ENCODE measurements at places on chromosomes 3 and 15. TPM values are rescaled to one million over a fixed set of nuclear protein-coding genes. Genes with fewer than 3 reads are reported as not detected.

CCK gene
- not detected for total RNA-seq

TNFAIP8L3 gene
- 24.5 TPM for total RNA-seq

- DNase-seq = peak; percentile 72
Measured at GRCh38 chr3:119555309-119555735, 4.1 kb downstream of the CD80 start.

- DNase-seq = peak; percentile 31
Measured at GRCh38 chr15:98541519-98541918, 106.8 kb upstream of the IGF1R start.

- no peak for DNase-seq
Measured at GRCh38 chr15:77292969-77293558, 126.8 kb downstream of the PEAK1 start.

ANKDD1A gene
- total RNA-seq = 29.2 TPM

- no peak for DNase-seq
Measured at GRCh38 chr3:197076415-197076814, 46.8 kb upstream of the MELTF start.

DNA sequence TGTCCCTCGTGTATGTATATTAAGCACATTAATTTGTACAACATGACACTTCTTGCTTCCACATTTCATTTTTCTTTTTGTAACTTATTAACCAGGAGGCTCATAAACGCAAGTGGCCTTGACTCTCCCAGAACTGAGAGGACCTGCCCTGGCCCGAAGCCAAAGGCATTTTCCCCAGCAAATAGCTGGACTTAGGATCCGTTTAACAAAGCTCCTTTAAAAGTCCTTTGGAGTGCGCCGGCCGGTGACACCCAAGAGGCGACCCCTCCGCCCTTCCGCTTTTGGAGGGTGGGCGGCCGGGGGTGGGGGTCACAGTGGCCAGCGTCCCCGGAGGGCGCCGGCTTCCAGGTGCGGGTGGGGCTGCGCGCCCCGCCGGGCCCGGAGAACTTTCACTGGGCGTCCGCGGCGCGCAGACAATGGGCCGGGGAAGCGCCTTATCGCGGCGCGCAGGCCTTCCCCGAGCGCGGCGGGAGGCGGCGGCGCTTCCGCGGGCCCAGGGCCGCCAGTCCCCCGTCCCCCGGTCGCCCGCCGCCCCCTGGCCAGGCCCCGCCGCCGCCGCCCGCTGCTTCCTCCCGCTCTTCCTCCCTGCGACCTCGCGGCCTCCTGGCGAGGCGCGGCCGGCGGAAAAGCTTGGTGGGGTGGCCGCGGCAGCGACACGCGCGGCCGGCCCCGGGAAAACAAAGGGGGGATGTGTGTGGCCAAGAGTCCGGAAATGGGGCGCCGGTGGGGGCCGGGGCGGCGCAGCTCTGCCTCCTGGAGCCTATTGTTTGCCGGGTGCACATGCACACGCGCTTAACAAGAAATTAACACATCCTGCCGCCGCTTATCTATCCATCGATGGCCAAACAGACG lies 613.4 kb downstream of the MCTP2 start:
- peak; percentile 88 for DNase-seq

GRCh38 chr3:119413603-119414280 lies 49.7 kb downstream of the TMEM39A start:
- no peak for DNase-seq

- no peak for DNase-seq
Measured at GRCh38 chr3:155629556-155629955, 115.3 kb downstream of the PLCH1 start.

VGLL4 gene
- total RNA-seq = 93.5 TPM

DNA sequence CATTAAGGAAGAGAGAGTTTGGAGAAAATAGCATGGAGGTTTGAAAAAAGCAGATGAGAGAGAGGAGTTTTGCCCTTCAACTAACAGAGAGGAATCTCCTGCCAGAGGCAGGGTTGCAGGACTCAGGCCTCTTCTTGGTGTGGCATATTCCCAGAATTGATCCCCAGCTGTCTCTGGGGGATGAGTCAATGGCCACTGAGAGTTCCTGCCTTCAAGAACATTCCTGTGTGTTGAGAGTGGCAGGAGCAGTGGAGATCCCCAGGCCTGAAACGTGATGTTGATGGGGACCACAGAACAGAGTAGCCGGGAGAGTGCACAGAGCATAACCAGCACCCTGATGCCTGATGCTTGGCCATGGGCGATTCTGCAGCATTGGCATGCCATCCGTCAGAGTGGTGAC lies 348.4 kb upstream of the THBS1 start:
- no peak for DNase-seq

DNA sequence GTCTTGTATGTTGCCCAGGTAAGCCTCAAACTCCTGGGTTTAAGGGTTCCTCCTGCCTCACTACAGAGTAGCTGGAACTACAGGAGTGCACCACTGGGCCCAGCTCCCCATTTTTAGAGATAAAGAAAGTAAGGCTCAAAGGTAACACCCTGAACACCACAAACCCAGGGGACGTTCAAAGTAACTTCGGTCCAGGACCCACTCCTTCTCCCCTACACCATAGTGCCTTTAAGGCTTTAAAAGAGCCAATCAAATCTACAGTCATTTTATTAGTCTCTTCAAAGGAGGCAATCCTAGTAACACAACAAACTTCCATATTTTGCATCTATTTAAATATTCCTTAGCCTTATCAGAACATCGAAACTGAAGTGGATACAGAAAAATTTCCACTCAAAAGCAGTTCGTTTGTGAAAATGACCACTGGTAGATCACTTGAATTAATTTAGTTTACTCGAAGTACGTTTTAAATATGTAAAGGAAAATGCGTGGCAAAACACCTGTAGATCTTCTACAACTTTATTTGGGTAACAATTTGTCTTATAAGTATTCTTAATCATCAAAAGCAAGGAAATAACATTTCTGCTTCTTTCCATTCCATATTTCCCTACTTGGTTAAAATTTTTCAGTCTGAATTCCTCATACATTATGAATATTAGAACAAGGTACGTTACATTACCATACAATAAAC lies 1.8 kb downstream of the STAG1 start:
- DNase-seq = no peak

TMEM207 gene
- not detected for total RNA-seq

- no peak for DNase-seq
Measured at GRCh38 chr3:48185129-48185528, 3.1 kb downstream of the CDC25A start.

DNA sequence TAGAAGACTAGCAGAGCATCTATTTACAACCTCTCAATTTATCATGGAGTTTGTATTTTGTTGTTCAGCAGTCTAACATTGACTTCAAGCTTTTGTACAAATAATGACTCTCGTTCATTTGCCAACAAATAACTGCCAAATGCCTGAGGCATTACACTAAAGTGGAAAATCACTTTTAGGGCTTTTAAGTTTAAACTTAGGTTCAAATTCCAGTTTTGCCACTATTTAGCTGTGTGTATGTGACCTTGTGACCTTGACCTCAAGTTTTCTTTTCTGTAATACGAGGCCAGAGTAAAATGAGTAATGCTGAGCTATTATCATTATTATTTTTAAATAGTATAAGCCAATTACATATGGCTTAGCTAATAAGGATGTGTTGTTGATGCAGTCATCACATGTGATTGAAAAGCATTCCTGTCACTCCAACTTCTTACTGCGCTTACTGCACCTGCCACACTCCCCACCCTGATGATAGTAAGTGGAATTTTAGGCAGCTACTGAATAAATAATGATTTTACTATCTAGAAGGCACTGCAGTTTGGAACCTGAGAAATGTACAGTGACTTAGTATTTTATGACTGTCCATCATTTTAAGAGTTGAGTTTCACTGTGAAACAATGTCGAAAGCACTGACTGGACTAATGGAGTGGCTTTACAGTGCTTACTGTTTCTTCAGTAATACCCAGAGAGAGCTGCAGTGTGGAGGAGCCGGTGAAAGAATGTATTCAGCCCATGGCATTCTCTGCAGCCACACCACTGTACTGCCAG lies 16.3 kb downstream of the ARL8B start:
- no peak for DNase-seq

DNA sequence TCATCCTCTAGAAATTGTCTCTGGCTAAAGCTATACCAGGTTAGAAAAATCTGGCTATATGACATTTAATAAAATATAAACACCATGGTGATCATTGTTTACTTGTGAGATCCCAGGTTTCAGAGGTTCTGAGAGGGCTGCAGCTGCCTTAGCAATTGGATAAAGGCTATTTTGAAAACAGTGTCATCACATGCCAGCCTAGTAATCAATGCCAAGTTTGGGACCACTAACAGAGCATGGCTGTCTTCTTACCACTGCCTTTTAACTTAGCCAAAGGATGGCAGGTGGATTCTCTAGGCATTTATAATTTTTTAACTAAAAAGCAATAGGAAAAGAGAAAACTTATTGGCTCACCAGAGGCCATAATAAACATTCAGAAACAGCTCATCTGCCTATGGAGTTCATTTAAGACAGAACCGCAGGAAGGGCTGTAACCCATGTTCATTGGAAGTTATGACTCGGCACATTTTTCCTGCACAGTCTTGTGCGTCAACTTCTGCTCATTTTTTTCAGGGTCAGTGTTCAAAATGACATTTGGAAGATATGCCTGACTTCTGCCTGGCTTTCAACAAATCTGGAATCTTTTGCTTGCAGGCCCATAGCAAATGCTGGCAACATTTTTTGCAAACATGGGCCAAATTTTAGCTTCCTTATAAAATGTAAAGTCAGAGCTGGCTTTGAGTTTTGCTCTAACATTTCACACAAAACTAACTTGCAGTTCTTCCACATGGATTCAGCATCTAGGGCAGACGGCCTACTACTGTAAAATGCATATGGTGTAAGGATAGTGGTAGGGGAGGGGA lies 476.0 kb upstream of the TBL1XR1 start:
- DNase-seq = no peak

GRCh38 chr15:95684693-95685115 lies 645.8 kb upstream of the NR2F2 start:
- no peak for DNase-seq

GRCh38 chr3:15500107-15500724 lies 21.3 kb downstream of the COLQ start:
- DNase-seq = no peak

GRCh38 chr3:23036728-23037127 lies 166.4 kb upstream of the UBE2E2 start:
- no peak for DNase-seq
